ENCODE measurements at places on chromosomes 1 and 21.
A peak's percentile ranks its signal among the peaks of the same experiment; 100 is the strongest.

GRCh38 chr21:34565238-34565637 lies 49.7 kb downstream of the RCAN1 start:
- no peak for DNase-seq

GRCh38 chr1:206782448-206782847 lies 10.2 kb upstream of the IL10 start:
- no peak for DNase-seq

DNA sequence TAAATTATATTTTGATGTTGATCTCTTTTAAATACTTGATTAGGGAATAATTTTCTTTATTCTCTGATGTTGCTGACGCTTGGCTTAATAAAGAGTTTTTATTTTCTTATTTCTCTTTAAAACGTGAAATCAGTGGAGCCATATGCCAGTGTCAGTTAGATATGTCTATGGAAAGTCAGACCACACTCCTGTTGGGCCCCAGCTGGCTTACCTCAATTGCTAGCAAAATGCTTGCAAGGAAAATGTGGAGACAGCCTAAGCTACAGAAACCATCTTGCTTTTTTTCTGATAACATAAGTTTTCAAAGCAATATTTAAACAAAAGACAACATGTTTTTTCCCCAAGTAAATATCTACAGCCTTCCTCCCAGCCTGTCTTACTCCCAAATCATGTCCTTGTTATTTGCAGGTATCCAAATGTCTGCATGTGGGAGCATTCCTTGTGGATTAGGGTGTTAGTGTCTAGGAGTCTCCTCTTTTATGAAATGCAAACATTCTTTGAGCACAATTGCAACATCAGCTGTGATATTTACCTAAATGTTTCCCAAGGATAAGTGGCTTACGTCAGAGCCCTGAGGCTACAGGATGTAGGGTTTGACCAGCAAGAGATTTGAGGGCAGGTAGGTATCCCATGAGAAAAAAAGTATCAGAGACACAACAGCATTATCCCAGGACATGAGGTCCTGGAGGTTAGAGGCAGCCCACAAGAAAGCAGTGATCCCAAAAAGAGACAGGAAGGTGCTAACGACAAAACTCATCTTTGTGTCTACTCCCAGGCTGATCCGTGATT lies 117.2 kb upstream of the KCNJ15 start:
- no peak for DNase-seq

GRCh38 chr1:202692959-202693555 lies 17.2 kb downstream of the SYT2 start:
- peak; percentile 32 for DNase-seq

DNA sequence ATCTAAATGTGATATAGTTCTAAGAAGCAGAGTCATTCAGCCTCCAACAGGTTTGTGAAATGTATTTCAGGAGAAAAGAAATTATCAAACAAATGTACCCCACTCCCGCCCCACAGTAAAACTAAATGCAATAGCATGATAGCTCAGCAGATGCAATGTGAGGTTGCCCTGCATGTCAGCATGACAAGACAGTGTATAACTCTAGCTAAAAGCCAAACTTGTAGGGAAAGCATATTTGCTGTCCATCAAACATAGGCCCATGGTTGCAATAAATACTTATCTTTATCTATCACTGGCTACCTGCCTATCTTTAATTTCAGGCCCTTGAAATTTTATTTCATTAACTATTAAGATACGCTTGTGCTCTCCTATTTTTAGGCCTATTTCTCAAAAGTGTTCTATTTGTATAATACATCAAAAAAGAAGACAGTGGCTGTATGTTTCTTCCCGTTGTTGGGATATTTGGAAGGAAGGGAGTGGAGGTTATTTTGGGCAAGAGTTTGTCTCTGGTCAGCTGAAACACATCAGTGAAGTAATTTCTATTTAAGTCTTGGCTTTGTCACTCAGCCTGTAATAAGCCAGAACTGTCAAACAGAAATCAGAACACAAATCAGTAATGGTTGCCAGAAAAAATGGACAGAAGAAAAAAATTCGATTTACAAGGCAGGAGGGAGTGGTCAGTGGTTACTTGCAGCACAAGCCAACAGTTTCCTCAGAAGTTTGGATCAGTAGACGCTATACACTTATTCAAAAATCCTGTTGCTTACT lies 307.4 kb upstream of the ADGRL2 start:
- DNase-seq: no peak

DNA sequence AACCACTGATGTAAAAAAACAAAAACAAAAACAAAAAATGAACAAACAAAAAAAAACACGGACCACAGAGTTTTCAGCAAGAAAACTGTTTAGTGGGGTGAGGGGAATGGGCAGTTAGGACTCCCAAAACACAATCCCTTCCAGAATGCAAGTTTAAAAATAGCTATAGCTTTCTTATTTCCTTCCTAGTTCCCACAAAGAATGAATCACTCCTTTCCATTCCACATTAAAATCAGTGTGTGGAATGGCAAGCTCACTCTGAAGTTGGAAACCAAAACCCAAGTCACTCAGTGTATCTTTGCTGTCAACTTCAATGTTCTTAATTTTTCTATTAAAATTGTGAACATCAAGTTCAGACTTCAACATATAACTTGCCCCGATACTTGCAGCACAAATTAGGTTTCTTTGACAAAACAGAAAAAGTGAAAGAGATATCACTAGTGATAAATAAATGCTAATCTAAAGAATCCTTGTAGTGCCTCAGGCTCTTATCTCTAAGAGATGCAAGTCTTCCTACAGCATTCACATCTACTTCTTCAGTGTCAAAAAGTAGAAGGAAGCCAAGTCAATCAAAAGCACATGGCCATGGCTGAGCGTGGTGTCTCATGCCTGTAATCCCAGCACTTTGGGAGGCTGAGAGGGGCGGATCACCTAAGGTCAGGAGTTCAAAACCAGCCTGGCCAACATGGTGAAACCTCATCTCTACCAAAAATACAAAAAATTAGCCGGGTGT lies 45.5 kb downstream of the TOR3A start:
- DNase-seq: no peak
